ENCODE measurements at places on chromosomes 3 and 15.

GRCh38 chr3:15726043-15726442 is 71.7 kb downstream of the ANKRD28 start:
- DNase-seq: no peak

DNA sequence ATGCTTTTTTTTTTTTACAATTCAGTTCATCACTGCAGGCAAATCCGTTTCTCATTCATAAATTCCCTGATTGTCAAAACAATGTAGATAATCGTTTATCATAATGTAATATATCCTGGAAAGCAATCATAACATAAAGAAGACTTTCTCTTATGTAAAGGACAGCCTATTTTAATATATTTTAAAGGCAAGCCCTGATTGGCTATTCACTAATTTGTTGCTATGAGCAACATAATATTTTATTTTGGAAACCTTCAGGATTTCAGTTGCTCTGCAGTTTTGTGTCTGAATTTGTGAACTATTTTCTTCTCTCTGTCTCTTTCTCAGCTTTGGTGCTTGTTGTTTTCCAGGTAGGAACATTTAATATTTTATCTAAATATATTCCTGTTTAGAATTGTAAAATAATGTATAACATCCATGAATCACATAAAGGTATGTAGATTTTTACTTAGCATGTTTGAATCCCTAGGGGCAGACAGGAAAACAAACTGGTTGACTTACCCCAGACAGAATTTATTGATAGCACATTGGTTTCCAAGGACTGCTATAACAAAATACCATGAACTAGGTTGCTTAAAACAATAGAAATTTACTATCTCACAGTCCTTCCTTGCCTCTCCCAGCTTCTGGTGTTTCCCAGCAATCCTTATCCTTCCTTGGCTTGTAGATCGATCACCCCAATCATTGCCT is 253.5 kb downstream of the CDIN1 start:
- DNase-seq: no peak

DNA sequence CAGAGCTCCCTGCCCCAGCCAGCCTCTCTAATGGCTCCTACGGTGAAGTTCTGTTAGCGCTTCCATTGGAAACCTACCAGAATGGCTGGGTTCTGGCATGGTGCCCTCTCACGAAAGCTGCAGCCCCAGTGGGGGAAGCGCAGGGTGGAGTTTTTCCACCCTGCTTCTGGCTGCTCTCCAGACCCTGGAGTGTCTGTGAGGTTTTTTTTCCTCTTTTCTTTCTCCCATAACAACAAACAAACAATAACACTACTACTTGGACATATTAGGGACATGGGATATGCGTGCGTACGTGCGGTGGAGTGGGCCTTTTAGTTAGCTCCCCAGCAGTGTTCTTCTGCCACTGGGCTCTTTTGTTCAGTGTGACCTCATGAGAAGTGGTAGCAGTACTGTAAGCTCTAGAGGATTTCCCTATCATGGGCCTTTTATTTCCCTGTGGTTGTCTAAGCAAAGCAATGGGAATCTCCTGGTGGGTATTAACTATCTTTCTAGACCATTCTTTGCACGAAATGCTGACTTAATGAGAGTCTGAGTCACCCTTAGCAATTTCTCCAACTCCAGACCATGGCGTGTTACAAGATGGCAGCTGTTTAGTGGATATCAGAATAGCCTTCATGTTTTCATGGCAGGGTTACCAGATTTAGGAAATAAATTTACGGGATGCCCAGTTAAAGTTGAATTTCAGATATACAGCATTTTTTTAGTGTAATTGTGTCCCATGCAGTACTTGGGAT is 161.9 kb downstream of the FNDC3B start:
- peak; percentile 13 for DNase-seq

DNA sequence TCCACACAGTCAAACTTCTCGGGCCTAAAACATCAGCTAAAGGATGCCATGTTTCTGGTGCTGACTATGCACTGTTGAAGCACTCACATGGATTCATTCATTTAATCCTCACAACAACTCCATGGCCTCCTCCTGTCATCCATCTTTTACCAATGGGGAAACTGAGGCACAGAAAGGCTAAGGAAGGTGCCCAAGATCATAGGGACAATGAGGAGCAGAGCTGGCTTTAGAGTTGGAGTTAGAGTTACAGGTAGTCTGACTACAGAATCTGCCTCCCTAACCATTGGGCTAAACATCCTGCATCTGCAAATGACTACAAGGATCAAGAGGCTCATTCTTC is 111.6 kb downstream of the IQSEC1 start:
- DNase-seq: no peak

DNA sequence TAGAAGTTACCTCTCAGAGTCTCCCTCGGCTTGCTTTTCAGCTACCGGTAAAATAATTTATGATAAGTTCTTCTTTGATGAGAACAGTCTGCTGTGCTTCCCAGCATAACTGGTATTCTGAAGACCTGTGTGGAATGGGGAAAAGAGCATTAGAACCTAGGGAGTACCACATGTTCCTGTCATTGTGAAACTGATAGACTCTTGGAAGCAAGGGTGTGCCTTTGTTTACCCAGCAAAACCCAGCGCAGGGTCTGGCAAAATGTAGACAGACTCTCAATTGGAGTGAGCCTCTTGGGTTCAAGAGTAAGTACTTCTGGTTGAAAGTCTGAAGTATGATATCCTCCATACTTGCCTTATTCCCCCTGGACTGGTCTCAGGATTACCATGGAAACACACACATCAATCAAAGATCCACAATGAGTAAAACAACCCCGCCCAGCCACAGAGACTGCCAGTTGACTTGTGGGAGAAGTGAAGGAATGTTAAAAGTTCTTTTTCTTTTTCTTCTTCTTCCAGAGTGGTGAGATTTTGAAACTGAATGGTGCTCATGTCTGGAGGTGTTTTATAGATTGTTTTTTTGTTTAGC is 652.4 kb upstream of the NAALADL2 start:
- DNase-seq: no peak

DNA sequence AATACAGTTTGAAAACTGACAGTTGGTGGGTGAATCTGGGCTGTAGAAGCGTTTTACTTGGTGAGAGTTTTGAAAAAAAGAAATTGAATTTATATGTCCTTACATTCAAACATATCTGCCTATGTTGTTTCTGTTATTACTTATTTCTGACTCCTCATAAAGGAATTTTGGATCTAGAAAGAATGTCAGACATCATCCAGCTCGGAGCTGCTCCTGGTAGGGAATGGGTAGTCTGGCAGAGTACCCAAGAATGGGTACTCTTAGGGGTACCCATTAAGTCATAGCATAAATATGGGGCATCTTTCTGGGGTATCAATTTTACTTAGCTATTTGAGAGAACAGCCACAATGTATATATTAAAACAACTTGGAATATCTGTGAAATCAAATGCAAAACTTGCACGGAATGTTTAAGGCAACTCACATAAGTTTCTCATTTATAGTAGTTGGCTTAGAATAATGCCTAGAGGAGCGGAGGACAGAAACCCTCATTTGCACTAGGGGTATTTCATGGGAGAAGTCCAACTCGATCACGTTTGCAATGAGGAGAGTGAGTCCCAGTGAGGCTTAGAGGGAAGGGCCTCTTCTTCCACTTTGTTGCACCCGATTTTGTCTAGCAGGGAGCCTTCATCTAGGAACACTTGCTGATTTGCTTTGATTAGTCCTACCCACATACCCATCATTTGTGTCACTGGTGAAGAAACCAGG is 2.4 kb upstream of the LARP6 start:
- no peak for DNase-seq

DNA sequence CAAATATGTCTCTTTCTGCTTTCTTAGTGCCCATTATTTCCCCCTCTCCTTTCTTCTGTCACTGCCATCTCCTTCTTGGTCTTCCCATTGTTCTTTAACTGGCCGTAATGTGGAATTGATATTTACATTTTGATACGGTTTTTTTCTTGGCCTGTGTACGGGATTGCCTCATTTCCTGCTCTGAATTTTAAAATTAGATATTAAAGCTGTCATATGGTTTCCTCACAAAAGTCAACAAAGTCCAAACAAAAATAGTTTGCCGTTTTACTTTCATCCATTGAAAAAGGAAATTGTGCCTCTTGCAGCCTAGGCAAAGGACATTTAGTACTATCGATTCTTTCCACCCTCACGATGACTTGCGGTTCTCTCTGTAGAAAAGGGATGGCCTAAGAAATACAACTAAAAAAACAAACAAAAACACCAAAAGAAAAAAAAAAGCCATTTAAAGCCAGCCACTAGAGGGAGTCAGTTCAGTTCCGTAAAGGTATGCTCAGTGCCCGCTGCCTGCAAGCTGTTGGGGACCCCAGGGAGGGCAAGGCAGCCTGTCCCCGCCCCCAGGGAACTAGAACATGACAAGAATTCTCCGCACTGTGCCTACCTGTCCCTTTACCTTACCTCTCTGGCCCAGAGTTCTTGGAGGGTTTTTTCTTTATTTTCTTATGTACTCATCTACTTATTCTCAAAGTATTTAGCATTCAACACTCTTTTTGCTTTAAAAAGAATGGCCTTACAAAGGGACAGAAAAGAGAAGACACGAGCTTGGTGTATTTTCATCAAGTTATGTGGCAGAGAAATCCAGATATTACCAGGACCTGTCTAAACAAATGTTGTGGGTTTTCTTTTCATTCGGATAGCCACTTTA is 30.0 kb upstream of the NR2E3 start:
- DNase-seq: no peak

DNA sequence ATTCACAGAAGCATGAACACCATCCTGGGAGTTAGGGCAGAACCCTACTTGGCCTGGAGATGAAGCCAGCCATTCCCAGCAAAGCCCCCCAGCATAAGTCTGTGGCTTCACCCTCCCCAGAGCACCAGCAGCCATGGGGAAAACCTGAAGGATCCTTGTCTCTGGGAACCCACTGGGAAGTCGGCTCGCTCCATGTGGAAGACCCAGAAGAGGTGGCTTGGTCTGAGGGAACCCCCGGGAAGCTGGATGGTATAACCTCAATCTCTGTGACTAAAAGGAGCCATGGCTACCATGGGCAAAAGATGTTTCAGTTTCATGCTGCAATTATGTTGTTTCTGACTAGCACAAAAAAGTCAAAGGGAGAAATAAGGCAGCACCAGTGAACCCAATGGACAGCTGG is 11.8 kb upstream of the RPUSD3 start:
- DNase-seq: no peak

- DNase-seq: no peak
Measured at GRCh38 chr3:81728766-81729544, 32.5 kb downstream of the GBE1 start.

DNA sequence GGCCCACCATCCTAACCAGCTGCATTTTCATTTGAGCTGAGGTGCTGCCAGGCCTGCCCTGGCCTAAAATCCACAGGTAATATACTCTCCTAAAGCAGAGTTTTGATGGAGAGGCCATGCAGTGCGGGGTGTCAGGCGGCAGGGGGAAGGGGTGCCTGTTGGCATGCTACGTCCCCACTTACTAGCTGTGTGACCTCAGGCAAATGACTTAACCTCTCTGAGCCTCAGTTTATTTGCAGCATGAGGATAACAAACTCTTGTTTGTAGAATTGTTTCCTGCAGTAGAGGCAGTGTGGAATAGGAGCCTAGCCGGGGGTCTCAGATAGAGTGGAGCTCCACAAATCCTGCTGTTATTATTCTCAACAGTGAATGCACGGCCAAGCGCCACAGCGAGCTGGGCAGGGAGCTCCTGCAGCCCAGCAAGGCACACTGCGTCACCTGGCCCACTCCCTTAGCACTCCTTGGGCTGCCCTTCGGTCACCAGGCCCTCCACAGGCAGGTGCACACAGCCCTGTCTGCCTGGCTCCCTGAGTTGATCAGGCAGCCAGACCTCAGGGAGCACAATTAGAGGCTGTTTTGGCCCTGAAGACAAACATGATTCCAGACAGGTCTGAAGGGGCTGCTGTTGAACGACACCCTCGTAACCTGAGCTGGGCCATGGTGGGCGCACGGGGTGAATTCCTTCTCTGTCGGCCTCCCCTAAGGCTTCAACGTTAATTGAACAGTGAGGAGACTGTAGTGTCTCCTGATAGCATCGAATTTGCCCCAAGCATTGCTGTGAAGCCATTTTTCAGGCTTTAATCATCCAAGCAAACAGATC is 248.8 kb upstream of the LYSMD4 start:
- no peak for DNase-seq

GRCh38 chr15:100918034-100918689 is 995 bp upstream of the LRRK1 start:
- DNase-seq: peak; percentile 49

GRCh38 chr3:173402656-173403055 is 5.1 kb downstream of the NLGN1 start:
- no peak for DNase-seq

- no peak for DNase-seq
Measured at GRCh38 chr3:193971261-193971751, 164.6 kb upstream of the HES1 start.

- no peak for DNase-seq
Measured at GRCh38 chr3:10513306-10513705, 7.9 kb upstream of the ATP2B2 start.

- no peak for DNase-seq
Measured at GRCh38 chr15:59998305-59998949, 5.7 kb upstream of the FOXB1 start.

- no peak for DNase-seq
Measured at GRCh38 chr15:87792250-87793040, 464.1 kb downstream of the NTRK3 start.

DNA sequence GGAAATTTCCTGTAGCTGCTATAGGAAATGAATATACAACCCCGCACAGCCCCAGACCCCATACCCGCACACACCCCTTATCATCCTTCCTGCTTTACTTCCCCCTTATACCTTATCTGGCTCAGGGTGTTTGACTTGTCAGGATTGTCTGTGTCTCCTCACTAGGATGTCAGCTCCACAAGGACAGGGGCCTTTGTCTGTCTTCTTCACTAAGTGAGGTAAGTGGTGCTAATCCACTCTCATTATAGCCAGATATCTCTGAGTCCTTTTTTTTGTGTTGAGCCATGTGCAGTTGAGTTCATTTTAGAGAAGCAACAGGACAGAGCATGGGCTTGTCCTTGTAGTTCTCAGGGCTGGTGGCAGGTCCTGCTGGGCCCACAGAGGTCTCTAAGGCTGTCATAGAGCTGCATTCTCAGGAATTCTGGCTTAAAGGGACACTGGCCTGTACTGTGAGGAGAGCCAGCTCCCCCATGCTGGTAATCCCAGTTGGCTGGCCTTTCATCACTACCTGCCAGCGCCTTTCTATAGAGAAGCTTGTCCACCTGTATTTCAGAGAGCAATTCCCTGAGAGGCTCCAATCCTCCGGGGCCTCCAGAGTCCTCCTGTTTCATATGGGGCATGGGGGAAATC is 9.0 kb downstream of the KY start:
- DNase-seq: no peak
